ENCODE measurements at places on chromosomes 7 and 10. TPM values are rescaled to one million over a fixed set of nuclear protein-coding genes. Genes with fewer than 3 reads are reported as not detected.
A peak's percentile ranks its signal among the peaks of the same experiment; 100 is the strongest.

DNA sequence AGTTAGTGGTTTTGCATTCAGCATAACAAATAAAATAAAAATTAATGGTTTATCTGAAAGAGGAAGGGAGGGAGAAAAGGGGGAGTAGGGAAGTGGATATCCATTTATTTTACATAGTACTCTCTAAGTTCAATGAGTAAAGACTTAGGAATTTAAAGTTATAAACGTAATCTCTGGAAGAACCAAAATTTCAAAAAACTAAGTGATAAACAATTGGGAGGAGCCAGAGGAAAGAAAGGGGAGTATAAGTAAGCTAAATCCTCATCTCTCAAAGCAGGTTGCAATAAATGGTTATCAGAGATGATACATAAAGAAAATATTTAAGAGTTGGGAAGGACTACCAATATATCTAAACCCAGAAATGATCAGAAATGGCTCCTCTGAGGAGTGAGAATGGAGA is 46.4 kb downstream of the ANK3 start:
- no peak for DNase-seq

- DNase-seq = no peak
Measured at GRCh38 chr7:157652954-157653826, 316.4 kb downstream of the DNAJB6 start.

DNA sequence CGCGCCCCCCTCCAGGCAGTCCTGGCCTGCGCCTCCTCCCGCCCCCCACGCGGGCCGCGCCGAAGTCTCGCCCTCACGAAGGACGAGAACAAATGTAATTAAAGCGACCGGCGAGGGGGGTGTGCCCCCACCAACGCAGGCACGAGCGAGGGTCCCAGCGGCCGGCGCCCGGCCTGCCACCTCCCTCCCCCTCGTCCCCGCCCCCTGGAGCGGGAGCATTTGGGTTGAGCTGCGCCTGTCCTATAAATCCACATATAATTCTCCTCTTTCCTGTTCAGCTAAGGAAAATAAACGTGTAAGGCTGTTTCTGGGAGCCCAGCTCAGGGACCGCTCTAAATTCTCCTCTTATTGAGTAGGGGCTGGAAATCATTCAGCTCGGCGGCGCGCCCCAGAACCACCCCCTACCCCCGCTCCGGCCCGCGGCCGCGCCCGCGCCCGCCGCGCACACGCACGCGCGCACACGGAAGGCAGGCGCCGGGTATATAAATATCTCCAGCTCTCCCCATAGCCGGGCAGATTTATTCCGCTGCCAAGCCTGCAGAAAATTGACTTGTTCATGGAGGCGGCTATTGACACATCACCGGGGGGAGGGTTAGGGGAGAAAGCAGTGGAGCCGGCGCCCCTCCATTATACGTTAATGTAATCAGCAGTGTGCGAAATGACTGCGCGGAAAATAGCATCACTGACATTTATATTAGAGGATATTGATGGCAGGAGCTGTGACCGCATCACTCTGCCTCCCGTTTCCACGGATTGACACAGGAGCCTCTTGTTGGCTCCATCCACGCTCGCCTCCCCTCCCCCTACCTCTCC is 61.6 kb upstream of the BTRC start:
- no peak for DNase-seq

COL26A1 gene
- not detected for total RNA-seq

GRCh38 chr10:23505797-23506465 is 67.1 kb downstream of the OTUD1 start:
- no peak for DNase-seq

GRCh38 chr7:109873296-109873695 is 1217.6 kb upstream of the LRRN3 start:
- no peak for DNase-seq

GRCh38 chr10:22699976-22700375 is 14.4 kb downstream of the PIP4K2A start:
- peak; percentile 67 for DNase-seq

- no peak for DNase-seq
Measured at GRCh38 chr10:95606922-95607321, 45.8 kb upstream of the SORBS1 start.

OR2A2 gene
- total RNA-seq = not detected

DNA sequence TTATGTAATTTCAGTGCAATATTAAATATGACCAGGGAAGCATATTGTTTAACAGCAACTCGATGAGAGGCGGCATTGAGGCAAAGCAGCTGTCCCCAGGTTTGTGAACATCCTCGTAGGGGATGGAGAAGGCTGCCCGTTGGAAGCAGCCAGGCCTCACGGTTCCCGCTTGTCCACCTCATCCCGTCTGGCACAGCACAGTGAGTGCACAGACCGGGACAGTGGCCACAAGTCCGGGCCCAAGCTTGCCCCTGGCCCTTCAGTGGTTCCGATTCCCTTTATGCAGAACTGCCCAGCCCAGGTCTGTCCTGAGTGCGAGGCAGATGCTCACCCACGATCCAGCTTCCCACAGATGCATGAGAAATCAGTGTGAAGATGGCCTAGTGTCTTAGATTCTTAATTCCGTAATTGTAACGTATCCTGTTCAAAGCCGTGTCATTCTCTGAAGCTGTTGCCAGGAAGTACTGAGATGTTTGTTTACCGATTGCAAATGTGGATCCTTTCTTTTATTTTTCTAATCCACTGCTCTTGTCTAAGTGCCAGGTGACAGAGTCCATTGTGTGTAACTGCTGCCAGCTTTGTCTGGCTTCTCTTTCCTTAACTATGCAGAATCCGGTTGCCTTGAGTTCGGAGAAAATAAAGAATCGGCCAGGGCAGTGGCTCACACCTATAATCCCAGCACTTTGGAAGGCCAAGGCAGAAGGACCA is 35.5 kb downstream of the PFKP start:
- peak; percentile 88 for DNase-seq

DNA sequence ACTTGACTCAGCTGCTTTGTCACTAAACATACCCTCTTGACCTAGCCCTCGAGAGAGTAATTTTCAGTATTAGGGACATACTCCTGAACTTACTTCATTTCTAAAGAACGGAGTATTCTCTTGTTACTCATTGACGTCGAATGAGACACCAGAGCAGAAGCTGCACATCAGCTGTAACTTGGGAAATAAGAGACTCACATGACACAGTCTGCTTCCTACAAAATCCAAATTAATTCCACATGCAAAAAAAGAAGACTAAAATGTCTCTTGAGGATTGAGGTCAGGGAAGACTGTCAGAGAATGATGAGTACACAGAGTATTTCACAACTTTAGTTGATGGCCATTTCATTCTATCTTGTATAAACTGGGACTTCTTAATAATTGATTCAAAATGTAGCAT is 114.7 kb upstream of the EGFR start:
- peak; percentile 72 for DNase-seq

- peak; percentile 72 for DNase-seq
Measured at GRCh38 chr10:11488126-11488525, 123.3 kb downstream of the USP6NL start.

GRCh38 chr10:51366044-51366443 is 291.8 kb downstream of the PRKG1 start:
- DNase-seq = no peak

DNA sequence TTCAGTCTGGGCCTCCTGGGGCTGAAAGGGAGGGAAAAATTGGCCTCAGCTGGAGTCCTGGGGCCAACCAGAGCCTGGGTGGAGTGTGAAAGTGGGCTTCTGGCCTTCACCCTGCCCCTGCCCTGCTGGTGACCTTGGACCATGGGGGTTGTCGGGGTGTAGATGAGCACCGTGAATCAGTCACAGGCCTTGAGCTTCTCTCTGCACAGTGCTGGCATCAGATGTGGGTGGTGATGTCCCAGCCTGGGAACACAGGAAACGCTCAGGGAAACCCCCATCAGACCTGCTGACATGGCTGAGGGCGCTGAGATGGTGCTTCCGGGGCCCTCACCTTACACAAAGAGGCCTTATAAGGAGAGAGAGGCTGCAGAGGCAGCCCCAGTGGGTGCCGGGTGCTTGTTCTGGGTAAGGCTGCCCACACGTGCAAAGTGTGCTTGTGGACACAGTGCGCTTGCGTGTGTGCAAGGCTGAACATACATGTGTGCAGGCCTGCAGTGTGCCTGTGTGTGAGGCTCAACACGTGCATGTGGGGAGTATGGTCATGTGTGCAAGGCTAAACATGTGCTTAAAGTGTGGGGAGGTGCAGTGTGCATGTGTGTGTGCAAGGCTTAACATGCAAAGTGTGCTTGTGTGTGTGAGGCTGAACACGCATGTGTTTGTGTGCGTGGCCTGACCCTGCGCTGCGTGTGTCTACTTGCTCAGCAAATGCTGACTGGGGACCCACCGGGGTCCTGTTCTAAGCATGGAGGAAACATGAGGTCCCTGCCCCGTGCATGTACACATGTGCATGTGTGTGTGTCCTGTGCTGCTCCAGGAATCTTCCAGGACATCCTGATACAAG is 6.5 kb downstream of the ARPC1B start:
- DNase-seq = peak; percentile 35

DNA sequence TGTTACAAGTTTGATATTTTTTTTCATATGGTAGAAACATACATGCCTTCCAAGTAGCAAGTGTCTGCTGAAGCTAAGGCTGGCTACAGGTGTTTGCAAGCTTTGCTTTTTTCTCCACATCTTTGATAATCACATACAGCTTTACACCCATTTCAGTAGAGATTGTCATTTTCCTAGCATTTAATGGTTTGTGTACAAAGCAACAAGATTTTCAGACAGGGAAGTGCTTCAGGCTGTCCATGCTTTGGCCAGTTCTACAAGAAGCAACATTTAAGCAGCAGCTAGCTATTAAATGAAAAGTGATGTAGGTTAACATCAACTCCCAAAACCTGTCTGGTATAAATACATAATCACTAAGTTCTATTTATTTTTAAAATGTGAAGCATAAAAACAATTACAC is 2.3 kb downstream of the HDAC9 start:
- DNase-seq = no peak

- no peak for DNase-seq
Measured at GRCh38 chr7:96116173-96116572, 205.7 kb downstream of the SLC25A13 start.

PNLIP gene
- not detected for total RNA-seq

DNA sequence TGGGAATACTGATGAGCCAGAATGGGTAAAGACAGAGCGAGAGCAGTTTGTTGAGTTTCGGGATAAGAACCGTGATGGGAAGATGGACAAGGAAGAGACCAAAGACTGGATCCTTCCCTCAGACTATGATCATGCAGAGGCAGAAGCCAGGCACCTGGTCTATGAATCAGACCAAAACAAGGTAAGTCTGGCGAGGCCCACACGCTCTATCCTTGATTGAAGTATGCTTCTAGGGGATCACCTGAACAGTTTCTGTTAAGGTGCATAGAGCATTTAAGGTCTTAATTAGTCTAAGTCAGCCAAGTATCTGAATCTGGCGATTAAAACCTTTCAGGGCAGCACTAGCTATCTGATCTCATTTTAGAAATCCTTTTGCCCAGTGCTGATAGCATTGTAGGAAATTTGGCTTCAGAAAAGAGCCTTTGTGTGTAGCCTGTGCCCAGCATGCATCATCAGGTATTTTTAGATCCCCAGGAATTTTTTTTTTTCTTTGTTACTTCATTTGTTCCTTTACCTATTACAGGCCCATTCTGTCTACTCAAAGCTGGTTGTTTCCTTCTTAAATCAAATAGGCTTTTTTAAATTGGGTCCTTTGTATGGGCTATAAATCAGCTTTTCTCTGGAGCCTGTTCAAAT is 8.0 kb downstream of the OPN1SW start:
- no peak for DNase-seq

NPY gene
- total RNA-seq = not detected

NHLRC2 gene
- 13.2 TPM for total RNA-seq
